B cell (primary cell): ENCODE measurements at places on chromosomes 5 and 9. TPM values are rescaled to one million over a fixed set of nuclear protein-coding genes. Genes with fewer than 3 reads are reported as not detected.

Gene DND1
- total RNA-seq = 2.5 and 3.0 TPM in 2 replicates

Gene ENTPD2
- not detected in 2 replicates for total RNA-seq

DNA sequence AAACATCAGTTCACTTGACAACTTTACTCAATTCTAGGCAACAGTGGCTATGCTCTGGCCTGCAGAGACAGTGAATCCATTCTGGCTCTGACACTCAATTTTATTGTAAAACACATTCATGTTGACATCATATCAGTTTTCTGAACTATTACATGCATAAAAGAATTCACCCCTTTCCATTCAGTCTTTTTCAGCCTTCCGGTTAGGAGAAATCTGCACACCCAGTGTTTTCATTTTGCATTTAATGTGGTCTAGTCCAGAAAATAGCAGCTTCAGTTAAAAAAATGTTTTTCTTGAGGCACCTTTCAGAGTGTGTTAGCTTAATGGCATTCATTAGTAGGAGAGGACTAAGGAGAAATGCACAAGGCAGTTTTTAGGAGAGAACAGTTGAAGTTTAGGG, 95.1 kb downstream of the PBX3 start:
- peaks cover 36% of the 10 kb centered on the region for H3K4me1 ChIP-seq
- H3K27ac ChIP-seq = no peak overlapping the region
- H3K4me3 ChIP-seq = no peak overlapping the region
- no peaks in the 10 kb centered on the region for H3K36me3 ChIP-seq
- DNase-seq = no peak

DNA sequence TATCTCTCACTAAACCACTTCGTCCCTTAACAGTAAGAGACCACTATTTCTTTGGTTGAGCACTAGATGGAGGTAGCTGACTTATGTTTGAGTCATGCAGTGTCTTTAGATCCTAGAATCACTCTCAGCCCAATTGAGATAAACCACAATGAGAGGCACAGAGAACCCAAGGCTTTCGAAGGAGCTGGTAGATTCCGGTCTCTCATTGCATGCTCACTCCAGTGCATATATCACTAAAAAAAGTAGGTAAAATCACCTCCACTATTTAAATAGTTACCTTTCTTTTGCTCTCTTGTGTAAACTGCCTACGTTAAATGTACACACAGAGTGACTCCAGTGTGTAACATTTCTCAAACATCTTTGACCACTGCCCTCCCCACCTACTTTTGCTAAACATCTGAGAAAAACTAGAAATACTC, 27.6 kb downstream of the ACTL7A start:
- no peaks in the 10 kb centered on the region for H3K27me3 ChIP-seq
- H3K36me3 ChIP-seq = peaks cover 57% of the 10 kb centered on the region
- H3K27ac ChIP-seq = no peak overlapping the region
- no peaks in the 10 kb centered on the region for H3K4me1 ChIP-seq
- no peak for DNase-seq

- H3K27me3 ChIP-seq = no peaks in the 10 kb centered on the region
- no peak overlapping the region for H3K27ac ChIP-seq
- no peaks in the 10 kb centered on the region for H3K36me3 ChIP-seq
- no peaks in the 10 kb centered on the region for H3K4me1 ChIP-seq
These were observed 77.1 kb downstream of the HOMER1 start for GRCh38 chr5:79436821-79437220.

DNA sequence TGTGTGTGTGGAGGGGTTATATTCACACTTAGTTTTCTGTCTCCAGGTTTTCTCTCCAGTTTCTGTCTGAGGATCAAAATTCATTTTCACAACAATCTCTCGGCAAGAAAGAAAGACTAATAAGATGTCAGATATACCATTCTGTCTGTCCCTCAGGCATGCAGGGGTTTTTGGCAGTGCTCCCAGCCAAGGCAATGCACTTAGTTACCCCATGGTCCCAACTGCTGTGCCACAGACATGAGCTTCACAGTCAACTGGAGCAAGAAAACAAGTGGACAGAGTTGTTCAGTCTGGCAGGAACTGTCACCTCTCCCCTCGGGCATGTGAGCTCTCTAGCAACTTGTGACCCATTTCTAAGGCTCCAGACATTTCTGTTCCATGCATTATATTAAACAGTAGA, 101.7 kb upstream of the LHFPL2 start:
- H3K36me3 ChIP-seq = no peaks in the 10 kb centered on the region
- DNase-seq = no peak
- no peak overlapping the region for H3K27ac ChIP-seq
- H3K4me1 ChIP-seq = peaks cover 4% of the 10 kb centered on the region

Gene TAF11L14
- total RNA-seq = not detected in 2 replicates

- no peak overlapping the region for H3K4me3 ChIP-seq
- no peaks in the 10 kb centered on the region for H3K4me1 ChIP-seq
- no peak for DNase-seq
- no peaks in the 10 kb centered on the region for H3K27me3 ChIP-seq
These were observed 66.1 kb upstream of the STK32A start for GRCh38 chr5:147168578-147169327.

GRCh38 chr9:136588663-136589464, 43.0 kb upstream of the NOTCH1 start:
- peaks cover 24% of the 10 kb centered on the region for H3K4me1 ChIP-seq
- H3K27ac ChIP-seq = no peak overlapping the region
- no peaks in the 10 kb centered on the region for H3K36me3 ChIP-seq
- peaks cover 21% of the 10 kb centered on the region for H3K27me3 ChIP-seq
- peak; percentile 32 for DNase-seq

GRCh38 chr5:109329333-109330237, 80.2 kb downstream of the PJA2 start:
- no peak for DNase-seq
- no peak overlapping the region for H3K4me3 ChIP-seq

GRCh38 chr9:90815944-90816357, 14.3 kb downstream of the SYK start:
- no peak overlapping the region for H3K4me3 ChIP-seq
- no peak for DNase-seq
- no peaks in the 10 kb centered on the region for H3K36me3 ChIP-seq

Gene MARVELD2
- total RNA-seq = 0.94 and 1.7 TPM in 2 replicates

Gene RETREG1
- total RNA-seq = 11.4 and 12.9 TPM in 2 replicates

DNA sequence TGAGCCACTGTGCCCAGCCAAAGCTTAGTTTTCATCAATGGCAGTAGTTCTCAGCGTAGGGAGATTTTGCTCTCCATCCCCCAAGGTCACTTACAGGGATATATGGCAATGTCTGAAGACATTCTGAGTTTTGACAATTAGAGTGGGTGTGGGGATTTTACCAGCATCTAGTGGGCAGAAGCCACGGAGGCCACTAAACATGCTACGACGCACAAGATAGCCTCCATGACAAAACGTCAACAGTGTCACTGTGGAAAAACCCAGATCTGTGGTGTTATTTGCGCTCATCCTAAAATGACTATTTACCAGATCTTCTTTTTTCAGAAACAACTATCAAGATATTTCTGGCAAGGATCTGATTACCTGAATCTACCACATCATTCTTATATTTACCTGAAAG, 68.2 kb downstream of the CDC14B start:
- peaks cover 2% of the 10 kb centered on the region for H3K36me3 ChIP-seq
- no peaks in the 10 kb centered on the region for H3K4me1 ChIP-seq
- no peak overlapping the region for H3K4me3 ChIP-seq
- no peak overlapping the region for H3K27ac ChIP-seq
- H3K27me3 ChIP-seq = no peaks in the 10 kb centered on the region

DNA sequence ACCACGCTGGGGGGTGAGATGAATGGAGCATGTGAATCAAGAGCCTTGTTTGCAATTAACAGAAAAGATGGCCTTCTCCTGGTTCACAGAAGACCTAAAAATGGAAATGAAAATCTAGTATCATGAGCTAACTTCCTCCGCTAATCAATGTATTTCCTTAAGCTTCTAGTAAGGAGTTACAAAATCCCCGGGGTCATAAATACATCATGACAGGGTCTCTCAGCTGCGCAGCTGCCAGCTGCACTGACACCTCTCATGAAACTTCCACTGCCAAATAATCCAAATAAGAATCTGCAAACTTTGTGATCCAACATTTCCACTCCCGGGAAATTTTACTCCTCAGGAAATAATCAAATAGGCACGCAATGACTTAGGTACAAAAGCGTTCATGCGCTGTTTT, 11.9 kb downstream of the MYO10 start:
- no peak for DNase-seq
- no peaks in the 10 kb centered on the region for H3K4me1 ChIP-seq
- H3K36me3 ChIP-seq = no peaks in the 10 kb centered on the region
- no peaks in the 10 kb centered on the region for H3K27me3 ChIP-seq

- no peaks in the 10 kb centered on the region for H3K27me3 ChIP-seq
- no peak for DNase-seq
- no peak overlapping the region for H3K4me3 ChIP-seq
- no peaks in the 10 kb centered on the region for H3K4me1 ChIP-seq
- no peak overlapping the region for H3K27ac ChIP-seq
These were observed 131.2 kb downstream of the ROR2 start for GRCh38 chr9:91818647-91819403.

DNA sequence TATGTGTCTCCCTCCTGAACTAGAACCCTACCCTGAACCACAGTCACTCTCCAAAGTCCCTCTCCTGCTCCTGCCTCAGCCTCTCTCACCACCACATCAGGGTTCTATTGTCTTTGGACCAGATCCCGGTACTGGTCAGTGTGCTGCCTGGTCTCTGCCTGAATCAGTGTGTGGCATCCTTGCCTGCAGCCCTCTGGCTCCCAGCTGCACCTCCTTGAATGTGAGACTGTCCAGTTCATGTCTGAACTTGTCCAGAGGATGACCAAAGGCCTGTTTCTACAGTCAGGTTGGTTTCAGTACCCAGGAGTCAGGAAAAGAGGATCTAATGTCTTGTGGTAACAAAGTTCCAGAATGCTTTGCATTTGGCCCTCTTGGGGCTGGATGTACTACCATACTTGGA, 76.8 kb upstream of the RANBP3L start:
- H3K27me3 ChIP-seq = no peaks in the 10 kb centered on the region
- DNase-seq = no peak
- no peak overlapping the region for H3K4me3 ChIP-seq
- no peaks in the 10 kb centered on the region for H3K4me1 ChIP-seq

Gene NMUR2
- not detected in 2 replicates for total RNA-seq

Gene PWWP2A
- 48.8 and 50.1 TPM in 2 replicates for total RNA-seq

DNA sequence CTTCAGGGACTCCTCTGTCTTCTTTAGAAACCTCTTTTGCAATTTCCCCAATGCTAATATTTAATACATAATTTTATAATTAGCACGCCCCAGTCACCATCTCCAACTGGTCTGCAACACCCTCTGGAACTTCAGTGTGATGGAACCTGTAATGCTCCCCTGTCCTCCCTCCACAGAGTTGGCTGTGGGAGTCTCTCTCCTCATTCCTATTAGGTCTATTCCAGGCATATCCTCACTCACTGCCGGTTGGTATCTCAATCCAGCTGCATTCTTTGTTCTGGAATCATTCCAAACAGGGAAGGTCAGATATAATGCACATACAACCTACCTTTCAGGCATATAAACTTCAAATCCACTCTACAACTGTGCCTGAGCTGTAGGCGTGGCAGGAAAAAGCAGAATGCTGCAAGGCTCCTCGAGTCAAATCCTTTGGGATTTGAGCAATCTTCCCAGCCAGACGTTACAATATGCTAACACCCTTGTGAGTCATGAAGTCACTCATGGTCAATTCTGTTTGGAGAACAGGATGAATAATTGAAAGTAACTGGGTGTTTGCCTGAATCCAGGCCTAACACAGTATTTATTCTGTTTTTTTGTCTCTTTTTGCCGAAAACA, 293.8 kb downstream of the CWC27 start:
- no peak for DNase-seq
- H3K36me3 ChIP-seq = no peaks in the 10 kb centered on the region
- no peaks in the 10 kb centered on the region for H3K27me3 ChIP-seq
- H3K4me1 ChIP-seq = peaks cover 61% of the 10 kb centered on the region
- H3K4me3 ChIP-seq = no peak overlapping the region

DNA sequence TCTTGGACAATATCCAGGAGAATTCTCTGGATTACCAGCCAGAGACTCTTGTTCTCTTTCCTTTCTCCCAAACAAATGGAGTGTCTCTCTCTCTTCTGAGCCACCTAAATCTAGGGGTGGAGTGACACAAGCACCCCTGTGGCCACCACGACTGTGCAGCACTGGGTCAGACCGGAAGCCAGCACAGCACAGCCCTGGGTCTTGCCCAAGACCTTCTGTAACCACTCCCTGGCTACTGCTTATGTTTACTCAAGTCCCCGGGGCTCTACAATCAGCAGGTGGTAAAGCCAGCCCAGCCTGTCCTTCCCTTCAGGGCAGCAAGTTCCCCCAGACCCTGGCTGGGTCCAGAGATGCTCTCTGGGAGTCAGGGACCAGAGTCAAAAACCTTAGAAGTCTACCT, 110.0 kb upstream of the TUT7 start:
- no peak overlapping the region for H3K4me3 ChIP-seq
- DNase-seq = no peak
- H3K27me3 ChIP-seq = no peaks in the 10 kb centered on the region

Gene CDH9
- total RNA-seq = not detected in 2 replicates

Gene LIFR
- not detected in 2 replicates for total RNA-seq

Gene ACTBL2
- not detected in 2 replicates for total RNA-seq

Gene AK3
- 20.4 and 22.9 TPM in 2 replicates for total RNA-seq

GRCh38 chr5:134003817-134004625, 754 bp downstream of the VDAC1 start:
- H3K27me3 ChIP-seq = no peaks in the 10 kb centered on the region
- H3K4me1 ChIP-seq = peaks cover 33% of the 10 kb centered on the region
- peaks cover 2% of the 10 kb centered on the region for H3K36me3 ChIP-seq

Gene HMCN2
- 0.05 TPM in 1 of 2 replicates, not detected in the other for total RNA-seq

- no peak overlapping the region for H3K27ac ChIP-seq
- no peaks in the 10 kb centered on the region for H3K27me3 ChIP-seq
- no peak overlapping the region for H3K4me3 ChIP-seq
- no peaks in the 10 kb centered on the region for H3K36me3 ChIP-seq
- DNase-seq = no peak
These were observed 265.2 kb downstream of the SYK start for GRCh38 chr9:91066856-91067255.

- DNase-seq = no peak
- H3K4me1 ChIP-seq = no peaks in the 10 kb centered on the region
- no peak overlapping the region for H3K27ac ChIP-seq
- peaks cover 88% of the 10 kb centered on the region for H3K36me3 ChIP-seq
These were observed 158.0 kb downstream of the TRIO start for GRCh38 chr5:14301186-14301585.

Gene DIPK1B
- 9.2 and 9.6 TPM in 2 replicates for total RNA-seq

DNA sequence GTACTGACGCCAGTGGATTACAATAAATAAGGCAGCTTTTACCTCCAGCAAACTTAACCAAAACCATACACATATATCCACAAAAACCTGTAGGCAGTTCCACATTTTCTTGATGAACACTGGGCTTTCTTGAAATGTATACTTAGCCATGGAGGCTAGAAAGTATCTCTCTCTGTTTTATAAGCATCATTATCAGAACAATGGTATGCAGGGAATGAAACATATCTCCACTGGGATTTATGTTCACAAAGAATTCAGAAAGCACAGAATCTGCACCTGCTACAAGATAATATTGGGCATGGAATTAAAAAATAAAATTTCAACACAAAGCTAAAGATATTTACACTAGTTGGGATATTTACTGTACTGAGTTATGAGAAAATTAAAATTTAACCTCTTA, 126.1 kb upstream of the RASA1 start:
- H3K27ac ChIP-seq = no peak overlapping the region
- H3K36me3 ChIP-seq = no peaks in the 10 kb centered on the region
- H3K4me3 ChIP-seq = no peak overlapping the region
- no peaks in the 10 kb centered on the region for H3K27me3 ChIP-seq
- peaks cover 3% of the 10 kb centered on the region for H3K4me1 ChIP-seq
